Ovary (tissue), 10 donors: ENCODE measurements at places on chromosomes 4 and X.
A peak's percentile ranks its signal among the peaks of the same experiment; 100 is the strongest.

- no peak overlapping the region for H3K4me3 ChIP-seq
- no peaks in the 10 kb centered on the region for H3K36me3 ChIP-seq
- no peaks in the 10 kb centered on the region for H3K4me1 ChIP-seq
- H3K27me3 ChIP-seq: no peaks in the 10 kb centered on the region
- H3K27ac ChIP-seq: no peak overlapping the region
- DNase-seq: no peak
Observed at GRCh38 chr4:74475091-74475800, 30.3 kb downstream of the AREG start.

DNA sequence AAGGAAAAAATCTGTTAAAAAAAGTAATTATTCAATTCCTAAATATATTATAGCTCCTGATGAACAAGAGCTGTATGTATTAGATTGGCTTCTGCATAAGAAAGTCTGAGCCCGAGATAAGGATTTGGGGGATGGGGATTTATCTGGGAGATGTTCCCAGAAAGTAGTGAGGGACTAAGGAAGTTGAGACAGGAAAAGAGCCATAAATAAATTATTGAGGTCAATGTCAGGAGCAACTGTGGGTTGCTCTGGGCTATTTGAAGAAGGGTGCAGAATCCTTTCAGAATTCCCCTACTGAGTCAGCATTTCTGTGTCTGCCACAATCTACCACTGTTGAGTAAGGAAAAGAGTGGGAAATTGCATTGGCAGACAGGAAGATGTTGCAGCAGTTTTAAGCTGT, 3.1 kb upstream of the TDO2 start:
- no peak overlapping the region for H3K27ac ChIP-seq
- H3K4me1 ChIP-seq: no peaks in the 10 kb centered on the region
- H3K4me3 ChIP-seq: no peak overlapping the region
- DNase-seq: no peak
- H3K27me3 ChIP-seq: no peaks in the 10 kb centered on the region

GRCh38 chrX:110665223-110666002, 130.2 kb downstream of the CHRDL1 start:
- no peaks in the 10 kb centered on the region for H3K27me3 ChIP-seq
- no peak overlapping the region for H3K4me3 ChIP-seq
- H3K4me1 ChIP-seq: no peaks in the 10 kb centered on the region

- no peaks in the 10 kb centered on the region for H3K27me3 ChIP-seq
- no peaks in the 10 kb centered on the region for H3K36me3 ChIP-seq
- peaks cover 3% of the 10 kb centered on the region for H3K4me1 ChIP-seq
- peak overlapping the region; percentile 45 for H3K4me3 ChIP-seq
- peak overlapping the region; percentile 5 for H3K27ac ChIP-seq
Observed at GRCh38 chrX:132023896-132024386, 839 bp downstream of the STK26 start.

GRCh38 chr4:140277576-140277975, 95.9 kb upstream of the SCOC start:
- no peak overlapping the region for H3K27ac ChIP-seq
- no peaks in the 10 kb centered on the region for H3K36me3 ChIP-seq
- no peaks in the 10 kb centered on the region for H3K27me3 ChIP-seq
- H3K4me3 ChIP-seq: no peak overlapping the region
- no peaks in the 10 kb centered on the region for H3K4me1 ChIP-seq

DNA sequence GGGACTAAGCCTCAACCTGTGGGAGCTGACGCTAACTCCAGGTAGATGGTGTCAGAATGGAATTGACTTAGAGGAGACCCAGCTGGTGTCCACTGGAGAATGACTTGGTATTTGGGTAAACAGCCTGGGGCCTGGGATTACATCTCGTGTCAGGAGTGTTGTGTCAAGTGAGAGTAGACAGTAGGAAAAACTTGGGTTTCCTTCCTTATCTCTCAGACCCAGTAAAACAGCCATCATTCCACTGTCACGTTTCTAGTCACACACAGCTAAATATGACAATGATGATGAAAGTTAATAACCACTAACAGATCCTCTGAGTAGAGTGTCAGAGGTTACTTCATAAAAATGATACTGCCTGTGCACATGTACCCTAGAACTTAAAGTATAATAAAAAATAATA, 13.8 kb downstream of the ZNF674 start:
- H3K27ac ChIP-seq: no peak overlapping the region
- DNase-seq: no peak
- H3K27me3 ChIP-seq: no peaks in the 10 kb centered on the region
- no peaks in the 10 kb centered on the region for H3K4me1 ChIP-seq

DNA sequence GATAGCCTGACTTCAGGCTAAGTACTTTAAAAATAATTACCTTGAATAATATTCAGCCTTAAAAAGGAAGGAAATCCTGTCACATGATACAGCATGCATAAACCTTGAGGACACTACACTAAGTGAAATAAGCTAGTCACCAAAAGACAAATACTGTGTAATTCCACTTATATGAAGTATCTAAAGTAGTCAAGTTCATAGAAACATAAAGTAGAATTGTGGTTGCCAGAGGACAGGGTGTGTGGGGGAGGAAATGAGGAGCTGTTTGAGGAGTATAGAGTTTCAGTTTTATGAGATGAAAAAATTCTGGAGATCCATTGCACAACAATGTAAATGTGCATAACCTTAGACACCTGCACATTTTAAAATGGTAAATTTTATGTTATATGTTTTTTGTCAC, 5.6 kb upstream of the STPG2 start:
- H3K4me3 ChIP-seq: no peak overlapping the region
- no peak for DNase-seq
- H3K27me3 ChIP-seq: no peaks in the 10 kb centered on the region
- no peaks in the 10 kb centered on the region for H3K36me3 ChIP-seq
- H3K4me1 ChIP-seq: no peaks in the 10 kb centered on the region
- H3K27ac ChIP-seq: no peak overlapping the region
